ENCODE measurements at places on chromosomes 4 and X.

- DNase-seq, result no peak
Measured at GRCh38 chr4:40908297-40908696, 158.5 kb downstream of the NSUN7 start.

- DNase-seq, result no peak
Measured at GRCh38 chrX:122943918-122944317, 240.2 kb upstream of the GRIA3 start.

GRCh38 chrX:103329991-103330390, at the start of gene TCEAL7:
TSS of gene TCEAL7 (plus strand) at chrX:103330239. CDS start at chrX:103331404, 1,165 bp downstream.
- no peak for DNase-seq

DNA sequence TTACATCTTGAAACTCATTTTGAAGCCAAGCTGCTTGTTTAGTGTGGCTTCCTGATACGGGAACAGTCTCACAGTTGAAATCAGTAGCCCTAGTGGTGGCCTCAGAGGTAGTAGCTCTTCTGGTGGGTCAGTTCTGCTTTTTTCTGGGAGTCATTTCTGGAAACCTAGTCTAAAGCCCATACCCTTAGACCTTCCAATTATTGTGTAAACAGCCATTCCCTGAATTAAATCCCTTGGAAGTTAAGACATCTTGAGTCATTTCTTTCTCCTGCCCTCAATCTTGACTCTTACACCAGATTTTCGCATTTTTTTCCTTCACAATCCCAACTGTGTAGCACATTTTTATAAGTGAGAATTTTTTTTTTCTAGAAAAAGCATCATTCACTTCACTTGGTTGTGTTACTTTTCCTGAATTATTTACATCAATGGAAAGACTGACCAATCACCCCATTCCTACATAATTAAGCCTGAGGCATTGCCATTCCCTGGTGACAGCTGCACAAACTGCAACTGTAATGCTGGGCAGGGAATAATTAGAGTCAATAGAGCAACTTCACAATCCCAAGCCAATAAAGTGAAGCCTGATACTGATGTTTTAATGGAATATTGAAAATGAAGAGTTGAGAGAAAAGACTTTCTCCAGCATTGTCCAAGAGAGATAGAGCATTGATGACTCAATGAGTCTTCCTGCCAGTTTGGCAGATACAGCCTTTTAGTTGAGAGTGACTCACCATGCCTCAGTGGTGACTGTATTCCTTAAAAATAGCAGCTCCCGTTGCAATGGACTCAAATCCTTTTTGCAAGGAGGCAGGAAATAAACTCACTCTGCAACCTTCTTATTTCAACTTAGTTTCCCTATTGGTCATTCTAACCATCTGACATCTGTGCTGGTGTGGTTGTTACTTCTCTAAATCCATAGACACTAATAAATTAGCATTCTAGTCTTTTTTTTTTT, 13.0 kb upstream of the SEPSECS start:
- DNase-seq, result no peak

GRCh38 chr4:14856062-14856933, 146.0 kb upstream of the CPEB2 start:
- no peak for DNase-seq

GRCh38 chr4:168408620-168409019, 71.7 kb downstream of the DDX60L start:
- peak; percentile 23 for DNase-seq

DNA sequence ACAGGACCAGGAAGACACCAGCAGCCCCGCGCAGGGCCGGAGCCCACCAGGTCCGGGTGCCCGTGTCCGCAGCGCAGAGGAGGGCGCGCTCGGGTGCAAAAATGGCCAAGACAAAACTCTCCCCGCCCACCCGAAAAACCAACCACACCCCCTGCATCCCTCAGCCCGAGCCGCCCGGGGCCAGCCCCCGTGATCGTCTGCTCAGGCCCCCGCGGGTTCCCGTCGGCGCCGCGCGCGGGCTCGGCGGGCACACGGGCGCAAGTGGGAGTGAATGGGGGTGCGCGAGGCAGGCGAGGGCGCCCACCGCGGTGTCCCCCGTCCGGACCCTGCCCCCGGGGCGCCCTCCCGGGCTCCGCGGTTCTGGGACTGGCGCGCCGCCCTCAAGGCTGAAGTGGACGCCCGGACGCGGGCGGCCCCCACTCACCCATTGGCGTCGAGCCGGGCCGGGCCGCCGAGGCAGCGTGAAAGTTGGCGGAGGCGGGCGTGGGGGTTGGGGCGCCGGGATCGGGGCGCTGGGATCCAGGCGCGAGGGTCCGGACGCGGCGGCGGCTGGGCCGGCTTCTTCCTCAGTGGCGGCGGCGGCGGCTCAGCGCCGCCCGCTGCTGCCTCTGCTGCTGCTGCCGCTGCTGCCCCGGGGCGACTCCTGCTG, 393 bp downstream of the SH3KBP1 start:
- DNase-seq, result no peak

DNA sequence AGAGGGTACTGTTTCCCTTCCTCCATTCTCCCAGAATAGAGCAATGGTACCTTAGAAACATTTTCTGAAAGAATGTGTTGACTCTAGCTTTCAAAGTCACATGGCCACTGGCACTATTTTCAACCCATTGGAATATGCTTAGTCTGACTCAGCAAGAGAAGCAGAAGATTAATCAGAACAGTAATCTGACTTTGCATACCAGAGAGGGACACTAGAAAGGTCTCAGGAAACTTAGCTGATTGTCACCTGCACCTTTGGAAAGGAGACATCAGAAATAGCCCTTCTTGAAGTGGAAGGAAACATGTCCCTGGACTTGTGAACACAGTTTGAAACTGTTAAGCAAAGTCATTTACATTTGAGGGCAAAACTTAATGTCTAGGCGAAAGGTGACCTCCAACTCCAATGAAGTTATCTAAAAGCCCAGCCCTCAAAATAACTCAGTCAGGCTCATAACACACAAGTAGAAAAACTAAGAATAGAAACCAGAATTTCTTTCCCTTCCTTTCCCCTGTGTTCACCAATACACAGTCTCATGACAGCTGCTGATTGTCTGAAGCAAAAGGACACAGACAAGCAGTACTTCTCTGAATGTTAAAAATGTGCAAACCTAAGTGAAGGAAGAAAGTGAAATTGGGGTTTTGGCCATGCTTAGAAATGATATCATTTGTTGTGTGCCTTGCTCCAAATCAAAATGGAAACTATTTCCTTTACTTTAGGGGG, 270.8 kb downstream of the GRIA3 start:
- no peak for DNase-seq

DNA sequence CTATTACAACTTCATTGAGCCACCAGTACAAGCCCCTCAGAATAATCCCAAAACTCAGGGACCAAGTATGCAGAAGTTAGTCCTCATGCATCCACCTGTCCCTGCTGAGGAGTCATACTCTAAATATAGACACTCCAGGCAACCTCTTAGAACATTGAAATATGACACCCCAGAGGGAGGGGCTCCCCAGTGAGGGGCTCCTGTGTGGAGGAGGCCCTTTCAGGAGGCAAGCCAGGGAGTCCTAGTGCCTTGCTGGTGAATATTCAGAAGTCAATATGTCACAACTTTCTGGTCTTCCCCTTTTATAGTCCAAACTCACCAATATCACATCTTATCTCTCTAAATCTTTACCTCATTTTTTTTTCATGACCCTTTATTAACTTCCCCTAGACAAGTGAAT, 1.6 kb upstream of the ARMCX6 start:
- no peak for DNase-seq

GRCh38 chr4:139129206-139129605, 47.8 kb downstream of the ELF2 start:
- DNase-seq, result no peak

GRCh38 chr4:94175553-94176261, 32.0 kb upstream of the SMARCAD1 start:
- no peak for DNase-seq
